Ovary (tissue), 10 donors: ENCODE measurements at places on chromosomes 7 and 10. TPM values are rescaled to one million over a fixed set of nuclear protein-coding genes. Genes with fewer than 3 reads are reported as not detected.

DNA sequence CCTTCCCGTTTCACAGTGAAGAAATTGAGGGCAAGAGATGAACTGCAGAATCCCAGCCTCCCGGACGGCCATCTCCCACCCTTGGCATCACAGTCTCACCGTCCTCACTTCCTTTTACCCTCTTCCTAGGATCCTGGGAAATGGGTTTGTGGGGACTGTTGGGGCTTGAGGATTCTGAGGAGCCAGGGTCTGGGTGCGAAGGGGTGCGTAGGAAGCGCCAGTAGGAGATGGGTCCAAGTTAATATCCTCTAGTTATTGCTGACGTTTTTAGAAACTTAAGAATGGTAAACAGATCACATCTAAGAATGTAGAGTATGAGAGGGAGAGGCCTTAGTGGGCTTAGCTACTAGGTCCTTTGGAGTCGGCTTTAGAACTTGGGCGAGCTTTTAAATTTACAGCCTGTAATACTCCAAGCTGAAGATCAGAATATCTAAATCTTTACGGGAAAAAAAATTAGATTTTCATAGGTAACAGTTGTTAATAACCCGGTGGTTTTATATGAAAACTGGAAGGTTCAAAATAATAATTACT, 696 bp downstream of the MALSU1 start:
- no peak for DNase-seq

DNA sequence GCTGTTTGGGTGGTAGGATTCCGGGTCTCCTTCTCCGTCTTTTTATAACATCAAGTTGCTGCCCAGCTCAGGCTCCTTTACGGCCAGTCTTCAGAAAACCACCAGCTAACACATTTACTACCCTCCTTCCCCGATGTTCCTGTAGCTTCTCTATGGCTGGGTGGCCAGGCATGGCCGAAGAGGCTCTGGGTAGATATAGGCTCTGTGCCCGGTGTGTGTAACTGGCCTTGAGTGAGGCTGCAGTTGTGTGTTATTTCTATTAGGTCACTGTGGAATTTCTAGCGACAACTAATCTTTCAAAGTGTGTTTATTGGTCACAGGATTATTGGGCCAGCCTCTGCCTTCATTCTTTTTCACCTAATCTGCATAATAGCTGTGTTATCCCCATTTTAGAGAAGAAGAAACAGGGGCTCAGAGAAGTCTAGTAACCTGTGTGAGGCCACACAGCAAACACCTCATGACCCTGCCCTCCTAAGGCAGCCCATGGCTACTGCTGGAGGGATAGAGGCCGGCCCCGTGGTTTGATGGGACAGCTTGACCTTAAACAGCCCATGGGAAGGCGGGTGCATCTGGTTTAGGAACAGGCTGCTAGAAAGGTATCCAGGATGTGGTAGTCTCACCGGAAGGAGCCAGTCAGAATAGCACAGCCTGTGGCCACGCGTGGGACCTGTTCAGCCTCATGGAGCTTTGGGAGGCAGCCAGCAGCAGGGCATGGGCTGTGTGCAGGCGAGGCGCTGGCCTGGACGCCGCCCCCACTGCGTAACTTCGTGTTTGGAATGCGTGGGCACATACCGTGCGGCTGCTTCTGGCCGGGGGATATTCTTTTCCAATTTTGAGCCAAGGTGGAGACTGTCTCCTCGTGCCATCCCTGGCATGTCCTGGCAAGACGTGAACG, 29.7 kb downstream of the HTRA1 start:
- peak; percentile 79 for DNase-seq

DNA sequence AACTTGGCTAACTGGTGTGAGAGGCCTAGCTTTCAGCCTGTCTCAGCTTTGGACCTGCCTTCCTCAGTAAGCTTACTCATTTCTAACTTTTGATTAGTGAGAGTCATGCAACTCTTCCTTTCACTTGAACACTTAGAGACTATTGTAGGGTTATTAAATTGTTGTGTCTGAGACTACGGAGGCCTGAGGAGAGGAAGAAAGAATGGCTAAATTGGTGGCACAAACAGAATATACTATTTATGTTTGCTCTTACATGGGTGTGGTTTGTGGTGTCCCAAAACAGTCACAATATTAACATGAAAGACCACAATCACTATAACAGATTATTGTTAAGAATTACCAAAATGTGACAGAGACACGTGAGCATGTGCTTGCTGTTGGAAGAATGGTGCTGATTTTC, 82.1 kb downstream of the TRIM24 start:
- DNase-seq = no peak

- DNase-seq = no peak
Measured at GRCh38 chr10:120833222-120833928, 17.8 kb upstream of the WDR11 start.

The ADGRA1 gene
- 0.07 TPM for total RNA-seq

The SFTPA1 gene
- total RNA-seq = 0.45 TPM

GRCh38 chr10:104317269-104317710, 21.0 kb downstream of the ITPRIP start:
- DNase-seq = peak; percentile 55

The GRM8 gene
- 2.4 TPM for total RNA-seq

DNA sequence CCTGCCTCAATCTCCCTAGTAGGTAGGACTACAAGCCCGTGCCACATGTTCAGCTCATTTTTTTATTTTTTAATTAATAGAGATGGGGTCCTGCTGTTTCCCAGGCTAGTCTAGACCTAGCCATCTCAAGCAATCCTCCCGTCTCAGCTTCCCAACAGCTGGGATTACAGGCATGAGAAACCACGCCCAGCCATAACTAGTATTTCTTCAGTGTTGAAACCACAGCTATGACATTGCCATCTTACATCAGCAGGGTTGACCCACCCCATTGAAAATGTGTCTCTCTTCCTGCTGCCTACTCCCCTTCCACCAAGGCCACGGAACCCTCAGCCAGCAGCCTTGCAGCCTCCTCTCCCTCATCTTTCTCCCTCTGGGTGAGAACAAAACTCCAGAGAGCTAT, 62.1 kb upstream of the ZNF746 start:
- no peak for DNase-seq

The CUZD1 gene
- 2.9 TPM for total RNA-seq

The ZNF438 gene
- total RNA-seq = 6.9 TPM

DNA sequence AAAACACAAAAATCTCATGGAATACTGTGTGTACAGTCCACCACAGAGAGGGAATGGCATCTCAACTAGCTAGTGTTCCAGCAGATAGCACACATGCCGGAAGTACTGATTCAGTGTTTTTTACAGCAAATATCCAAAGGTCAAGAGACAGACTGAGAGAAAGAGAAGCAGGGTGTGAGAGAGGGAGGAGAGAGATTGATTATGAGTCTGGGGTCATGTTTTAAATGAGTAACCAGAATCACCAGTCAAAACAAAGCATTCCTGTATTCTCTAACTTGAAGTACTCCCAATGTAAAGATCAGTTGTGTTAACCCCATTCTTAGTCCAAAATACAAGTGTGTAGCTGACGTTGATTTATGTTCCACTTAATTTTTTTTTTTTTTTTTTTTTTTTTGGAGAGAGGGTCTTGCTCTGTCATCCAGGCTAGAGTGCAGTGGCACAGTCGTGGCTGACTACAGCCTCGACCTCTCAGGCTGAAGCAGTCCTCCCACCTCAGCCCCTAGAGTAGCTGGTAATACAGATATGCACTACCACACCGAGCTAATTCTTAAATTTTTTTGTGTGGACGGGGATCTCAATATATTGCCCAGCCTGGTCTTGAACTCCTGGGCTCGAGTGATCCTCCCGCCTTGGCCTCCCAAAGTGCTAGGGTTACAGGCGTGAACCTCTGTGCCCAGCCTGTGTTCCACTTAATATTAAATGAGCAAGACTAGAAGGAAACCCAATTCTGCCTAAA, 114.2 kb downstream of the TAF3 start:
- no peak for DNase-seq

GRCh38 chr10:33773253-33773573, 438.7 kb upstream of the NRP1 start:
- no peak for DNase-seq

The TSPAN15 gene
- total RNA-seq = 10.2 TPM

GRCh38 chr7:106603346-106603745, 57.6 kb downstream of the CCDC71L start:
- DNase-seq = no peak

- DNase-seq = no peak
Measured at GRCh38 chr10:24622781-24623301, 100.8 kb downstream of the ARHGAP21 start.

DNA sequence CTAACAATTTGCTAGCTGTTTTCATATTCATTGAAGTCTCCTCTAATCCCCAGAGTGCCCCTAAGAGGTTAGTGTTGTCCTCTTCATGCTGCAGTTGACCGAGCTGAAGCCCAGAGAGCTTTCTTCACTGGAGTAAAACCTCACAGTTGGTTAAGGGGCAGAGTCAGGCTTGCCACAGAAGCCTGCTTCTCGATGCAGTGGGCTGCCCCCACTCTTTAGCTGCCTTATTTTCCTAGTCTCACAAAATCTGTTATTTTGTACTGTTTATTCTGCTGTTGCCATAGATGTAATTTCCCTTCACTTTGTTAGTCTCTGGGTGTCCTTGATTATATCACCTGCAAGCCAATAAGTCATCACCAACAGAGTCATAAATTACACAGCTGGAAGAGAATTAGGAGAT, 56.3 kb upstream of the ZPBP start:
- no peak for DNase-seq

The CYP2C18 gene
- 0.24 TPM for total RNA-seq

DNA sequence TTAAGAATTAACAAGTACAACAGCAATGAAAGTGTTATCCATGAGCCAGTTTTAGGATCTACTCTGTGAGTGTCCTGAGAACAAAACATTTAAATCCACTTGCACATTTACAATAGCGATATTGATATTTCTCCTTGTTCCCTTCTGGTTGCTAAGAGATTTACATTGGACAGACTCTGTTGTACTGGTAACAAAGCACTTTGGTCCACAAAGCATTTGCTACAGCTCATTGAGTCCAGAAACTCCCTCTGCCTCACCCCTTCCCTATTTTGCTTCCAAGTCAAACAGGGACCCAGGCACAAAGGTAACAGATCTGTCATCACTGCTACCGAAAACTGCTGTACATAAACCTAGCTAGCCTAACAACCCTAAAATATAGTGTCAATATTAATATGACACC, 2.1 kb downstream of the ANK3 start:
- no peak for DNase-seq

DNA sequence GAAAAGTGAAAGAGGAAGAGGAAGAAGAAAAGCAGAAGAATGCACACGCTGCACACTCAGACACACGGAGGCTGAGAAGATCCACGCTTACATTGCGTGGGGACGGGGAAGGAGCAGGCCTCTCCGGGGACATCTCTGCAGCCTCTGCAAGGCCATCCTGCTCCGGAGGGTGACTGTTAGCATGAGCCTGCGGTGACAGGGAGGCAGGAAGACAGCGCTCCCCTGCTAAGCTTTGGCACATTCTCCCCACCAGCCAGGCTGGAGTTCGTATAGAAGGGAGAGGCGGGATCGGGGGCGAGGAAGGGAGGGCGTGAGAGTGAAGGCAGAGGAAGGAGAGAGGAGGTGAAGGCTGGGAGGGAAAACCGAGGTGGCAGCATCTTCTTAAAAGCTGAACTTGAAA, 366.0 kb upstream of the SHH start:
- no peak for DNase-seq

GRCh38 chr7:101941481-101942383, 124.3 kb downstream of the CUX1 start:
- no peak for DNase-seq

The ITPRID1 gene
- total RNA-seq = not detected

- no peak for DNase-seq
Measured at GRCh38 chr7:1012004-1012715, 29.2 kb downstream of the CYP2W1 start.

The GRID2IP gene
- 0.40 TPM for total RNA-seq

DNA sequence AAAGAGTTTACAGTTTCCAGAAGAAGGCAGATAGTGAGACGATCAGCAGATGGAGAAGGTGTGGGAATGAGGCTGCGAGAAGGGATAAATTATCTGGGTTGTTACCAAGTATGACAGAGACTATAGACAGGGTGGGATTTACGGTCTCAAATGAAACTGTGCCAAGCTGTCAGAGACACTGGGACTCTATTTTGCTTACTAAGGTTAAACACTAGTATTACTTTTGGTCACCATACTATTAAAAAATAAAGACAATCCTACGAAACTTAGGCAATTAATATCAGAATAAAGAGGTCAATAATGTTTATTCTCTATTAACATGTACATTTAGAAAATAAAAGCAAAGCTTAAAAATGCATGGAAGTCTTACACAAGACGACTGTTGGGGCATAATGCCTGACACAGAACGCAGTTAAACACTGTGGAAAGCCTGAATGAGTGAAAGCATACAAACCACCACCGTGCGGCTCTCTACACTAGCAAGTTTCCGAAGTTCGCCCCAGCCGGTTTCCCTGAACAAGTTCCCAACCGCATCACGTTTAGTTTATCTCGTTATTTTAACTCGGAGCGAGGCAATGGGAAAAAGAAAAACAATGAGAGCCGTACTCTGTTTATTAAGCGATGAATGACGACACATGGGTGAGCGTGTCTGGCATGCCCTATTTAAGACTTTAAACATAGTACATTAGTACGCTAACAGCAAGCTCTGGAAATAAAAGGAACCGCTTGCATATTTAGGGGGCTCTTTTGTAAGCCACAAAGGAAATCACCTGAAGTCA, 909 bp upstream of the CC2D2B start:
- peak; percentile 41 for DNase-seq

DNA sequence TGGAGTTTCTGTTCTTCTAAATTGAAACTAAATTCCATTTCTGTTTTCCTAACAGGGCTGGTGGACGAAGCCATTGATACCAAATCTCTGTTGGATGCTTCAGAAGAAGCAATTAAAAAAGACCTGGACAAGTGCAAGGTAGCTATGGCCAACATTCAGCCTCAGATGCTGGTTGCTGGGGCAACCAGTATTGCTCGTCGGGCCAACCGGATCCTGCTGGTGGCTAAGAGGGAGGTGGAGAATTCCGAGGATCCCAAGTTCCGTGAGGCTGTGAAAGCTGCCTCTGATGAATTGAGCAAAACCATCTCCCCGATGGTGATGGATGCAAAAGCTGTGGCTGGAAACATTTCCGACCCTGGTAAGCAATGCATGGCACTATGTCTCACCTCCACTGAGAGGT, 45.6 kb downstream of the AP3M1 start:
- no peak for DNase-seq

DNA sequence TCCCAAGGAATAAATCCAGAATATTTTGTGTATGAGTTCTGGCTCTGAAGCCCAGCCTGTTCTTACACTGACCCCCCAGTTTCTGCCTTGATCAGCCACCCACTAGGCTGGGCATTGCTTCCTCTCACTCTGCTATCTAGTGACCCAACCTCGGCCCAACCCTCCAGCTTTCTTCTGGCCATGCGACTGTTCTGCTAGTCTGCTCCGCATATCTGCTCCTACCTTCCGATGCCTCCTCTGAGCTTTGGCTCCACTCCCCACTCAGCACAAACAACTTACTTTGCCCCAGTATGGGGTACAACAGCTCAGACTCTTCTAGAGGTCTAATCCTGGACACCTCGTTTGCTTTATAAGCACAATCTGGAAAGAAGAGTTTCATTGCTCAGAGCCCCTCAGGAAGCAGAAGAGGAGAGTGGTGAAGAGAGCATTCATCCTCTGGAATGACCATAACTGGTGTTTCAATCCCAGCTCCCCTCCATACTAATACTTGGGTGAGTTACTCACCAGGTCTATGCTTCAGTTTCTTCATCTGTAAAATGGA, 99.6 kb downstream of the NPSR1 start:
- no peak for DNase-seq

- DNase-seq = no peak
Measured at GRCh38 chr7:49638166-49638565, 135.3 kb upstream of the VWC2 start.

GRCh38 chr10:373526-374309, 238.5 kb downstream of the ZMYND11 start:
- DNase-seq = peak; percentile 46
